ENCODE measurements at places on chromosomes 2 and 18.

GRCh38 chr2:156884216-156884615, 373.3 kb upstream of the GALNT5 start:
- DNase-seq: peak; percentile 37

- DNase-seq: no peak
Measured at GRCh38 chr2:237315170-237315828, 98.7 kb downstream of the COL6A3 start.

GRCh38 chr2:66846887-66847286, 412.0 kb downstream of the MEIS1 start:
- DNase-seq: no peak

DNA sequence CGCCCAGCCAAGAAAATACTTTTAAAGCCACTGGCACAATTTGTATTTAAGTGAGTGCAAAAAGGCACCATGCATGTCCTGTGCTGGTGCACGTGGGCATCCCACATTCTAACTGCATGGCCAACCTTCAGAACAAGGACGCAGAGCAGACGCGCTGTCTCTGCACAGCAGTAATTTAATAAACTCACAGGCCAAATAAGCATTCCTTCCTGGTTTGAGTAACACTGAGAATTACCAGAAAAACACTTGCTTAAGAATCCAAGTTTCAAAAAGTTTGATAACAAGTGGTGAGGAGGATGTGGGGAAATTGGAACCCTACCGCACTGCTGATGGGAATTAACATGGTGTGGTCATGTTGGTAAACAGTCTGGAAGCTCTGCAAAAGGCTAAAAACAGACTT, 38.7 kb downstream of the RPL31 start:
- DNase-seq: no peak

DNA sequence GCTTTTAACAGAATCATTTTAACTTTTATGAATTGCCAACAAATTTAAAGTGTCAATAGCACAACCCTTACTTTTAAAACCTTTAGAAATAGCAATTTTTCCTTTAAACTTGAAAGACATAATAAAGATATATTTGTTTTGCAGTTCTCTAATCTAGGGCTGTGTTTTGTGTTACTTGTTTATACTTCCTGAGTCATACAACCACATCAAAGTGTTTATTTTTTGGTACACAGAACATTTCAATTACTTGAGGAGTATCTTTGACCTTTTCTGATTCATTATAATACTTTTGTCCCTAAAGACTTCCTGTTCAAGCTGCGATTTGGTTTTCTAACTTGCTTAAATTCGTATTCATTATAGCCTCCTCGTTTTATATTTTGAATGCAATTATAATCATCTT, 21.8 kb downstream of the TYW5 start:
- DNase-seq: no peak

DNA sequence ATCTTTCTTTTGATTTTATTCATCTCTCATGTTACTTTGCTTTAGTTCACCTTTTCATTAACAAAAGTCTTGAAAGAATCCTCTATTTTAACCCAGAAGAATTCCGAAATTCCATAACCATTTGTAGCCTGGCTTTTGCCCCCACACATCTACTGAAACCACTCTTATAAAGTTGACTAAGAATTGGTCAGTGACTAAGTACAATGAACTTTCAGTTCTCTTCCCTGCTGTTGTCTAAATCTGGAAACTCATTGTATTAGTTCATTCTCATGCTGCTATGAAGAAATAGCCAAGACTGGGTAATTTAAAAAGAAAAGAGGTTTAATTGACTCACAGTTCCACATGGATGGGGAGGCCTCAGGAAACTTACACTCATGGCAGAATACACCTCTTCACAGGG, 49.9 kb upstream of the PNPT1 start:
- DNase-seq: no peak

GRCh38 chr18:2538844-2539243, 32.5 kb downstream of the METTL4 start:
- DNase-seq: peak; percentile 12

DNA sequence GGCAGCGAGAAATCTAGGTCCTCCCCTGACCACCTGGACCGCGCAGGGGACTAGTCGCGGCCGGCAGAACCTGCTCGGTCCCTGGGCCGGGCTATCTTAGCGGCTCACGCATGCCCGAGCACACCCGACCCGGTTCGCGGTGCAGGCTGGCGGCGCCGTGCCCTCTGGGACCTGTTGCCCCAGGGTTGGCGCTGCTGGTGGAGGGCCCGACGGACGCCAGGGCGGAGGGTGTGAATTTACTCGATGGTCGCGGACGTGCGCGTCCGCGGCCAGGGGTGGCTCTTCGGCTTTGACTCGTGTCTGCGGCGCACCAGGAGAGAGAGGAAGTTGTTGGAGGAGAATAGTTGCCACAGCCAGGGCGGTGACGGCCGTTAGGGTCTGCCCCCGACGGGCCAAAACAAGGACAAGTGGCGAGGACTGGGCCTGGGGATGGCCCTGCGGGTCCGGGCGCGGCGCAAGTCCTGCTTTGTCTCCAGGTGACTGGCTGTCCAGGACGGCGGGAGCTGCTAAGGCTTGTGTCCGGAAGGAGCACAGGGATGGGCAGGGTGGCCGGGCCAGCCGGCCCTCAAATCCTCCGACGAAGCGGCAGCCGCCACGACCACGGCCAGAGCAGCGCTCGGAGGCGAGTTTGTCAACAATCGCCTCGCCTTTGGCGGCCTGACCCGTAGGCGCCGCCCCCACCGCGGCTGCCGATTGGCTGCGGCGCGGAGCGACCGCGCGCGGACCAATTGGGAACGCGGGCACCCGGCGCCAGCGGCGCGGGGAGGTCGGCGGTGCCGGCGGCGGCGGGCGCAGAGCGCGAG, 1.3 kb downstream of the BCL2L11 start:
- DNase-seq: peak; percentile 56

- DNase-seq: no peak
Measured at GRCh38 chr18:4734903-4735302, 279.8 kb upstream of the DLGAP1 start.

GRCh38 chr2:127576433-127577207, 41.1 kb downstream of the MYO7B start:
- no peak for DNase-seq

DNA sequence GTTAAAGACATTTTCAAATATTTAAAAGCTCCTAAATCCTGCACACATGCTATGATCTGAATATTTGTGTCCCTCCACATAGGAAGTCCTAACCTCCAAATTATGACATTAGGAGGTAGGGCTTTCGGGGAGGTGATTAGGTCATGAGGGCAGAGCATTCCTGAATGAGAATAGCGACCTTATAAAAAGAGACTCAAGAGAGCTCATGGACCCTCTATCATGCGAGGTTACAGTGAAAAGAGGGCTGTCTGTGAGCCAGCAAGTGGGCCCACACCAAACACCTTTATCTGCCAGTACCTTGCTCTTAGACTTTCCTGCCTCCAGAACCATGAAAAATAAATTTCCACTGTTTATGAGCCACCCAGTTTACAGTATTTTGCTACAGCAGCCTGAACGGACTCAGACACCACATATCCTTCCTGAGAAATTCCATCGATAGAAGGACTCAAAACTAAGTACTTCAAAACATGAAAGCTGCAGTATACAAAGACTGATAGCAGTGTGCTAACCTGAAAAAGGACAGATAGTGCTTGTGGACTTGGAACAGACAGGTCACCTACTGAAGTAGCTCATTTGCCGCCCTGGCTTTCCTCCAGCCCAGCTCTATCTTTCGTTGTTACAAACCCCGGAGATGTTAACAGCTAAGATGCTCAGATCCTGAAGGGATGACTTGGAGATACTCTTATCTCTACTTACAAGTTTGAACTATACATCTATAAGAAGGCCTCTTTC, 13.8 kb downstream of the FAM210A start:
- DNase-seq: no peak

- no peak for DNase-seq
Measured at GRCh38 chr2:31246184-31246852, 12.4 kb downstream of the EHD3 start.

DNA sequence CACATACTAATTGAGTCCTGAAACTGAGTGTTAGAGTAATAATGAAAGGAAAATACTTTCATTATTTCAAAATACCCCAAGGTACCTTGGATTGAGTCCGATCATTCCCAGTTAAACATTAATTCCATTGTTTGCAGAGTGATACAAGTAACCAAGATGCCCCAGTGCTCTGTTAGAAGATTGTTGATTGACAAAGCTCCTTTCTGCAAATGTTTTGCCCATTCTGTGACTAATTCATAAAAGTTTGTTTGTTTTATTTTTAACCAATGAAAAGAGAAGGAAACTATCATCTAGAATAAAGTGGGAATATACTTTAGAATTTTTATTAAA, 124.0 kb downstream of the GULP1 start:
- DNase-seq: no peak

DNA sequence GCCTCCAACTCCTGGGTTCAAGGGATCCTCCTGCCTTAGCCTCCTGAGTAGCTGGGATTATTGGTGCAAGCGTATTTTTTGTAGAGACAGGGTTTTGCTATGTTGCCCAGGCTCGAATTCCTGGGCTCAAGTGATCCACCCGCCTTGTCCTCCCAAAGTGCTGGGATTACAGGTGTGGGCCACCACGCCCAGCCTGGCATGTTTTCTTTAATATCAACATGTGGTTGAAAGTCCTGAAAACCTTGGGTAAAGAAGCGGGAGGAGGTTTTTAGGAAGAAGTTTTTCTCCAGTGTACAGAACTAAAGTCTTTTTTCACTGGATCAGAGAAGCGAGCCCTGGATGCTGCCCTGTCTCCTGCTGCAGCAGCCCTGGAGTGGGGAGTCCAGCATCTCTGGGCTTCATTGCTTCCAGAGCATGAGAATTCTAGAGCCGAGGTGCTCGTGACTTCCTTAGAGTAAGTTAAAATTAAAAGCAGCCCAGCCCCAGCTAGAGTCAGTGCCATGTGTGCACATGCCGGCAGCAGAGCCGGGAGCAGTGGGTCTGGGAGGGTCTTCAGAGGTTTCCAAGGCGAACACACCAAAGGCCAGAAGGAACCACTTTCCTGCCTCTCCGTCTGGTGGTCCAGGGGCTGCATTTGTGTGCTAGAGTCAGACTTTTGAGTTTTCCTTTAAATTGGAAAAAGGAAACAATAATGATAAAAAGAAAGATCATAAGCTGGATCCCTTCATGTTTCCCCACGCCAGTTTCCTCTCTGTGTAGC, 31.2 kb downstream of the ITGB1BP1 start:
- DNase-seq: no peak

GRCh38 chr2:105411720-105412407, 13.0 kb upstream of the FHL2 start:
- no peak for DNase-seq
